ENCODE measurements at places on chromosomes 16 and 17.

DNA sequence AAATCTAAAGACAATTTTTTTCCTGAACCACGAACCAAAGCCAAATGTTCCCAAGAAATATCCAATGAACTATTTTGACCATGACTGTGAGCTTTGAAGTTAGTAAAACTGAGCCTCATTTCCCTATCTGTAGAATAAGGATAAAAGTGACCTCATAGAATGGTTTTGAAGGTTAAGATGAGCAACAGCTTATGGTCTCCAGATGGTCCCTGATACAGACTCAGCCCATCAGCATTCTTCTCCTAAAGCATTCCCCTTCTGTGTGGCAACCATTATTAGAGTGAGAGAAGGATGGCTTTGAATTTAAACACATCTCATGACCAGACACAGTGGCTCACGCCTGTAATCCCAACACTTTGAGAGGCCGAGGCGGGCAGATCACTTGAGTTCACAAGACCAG, 70.1 kb downstream of the COPRS start:
- no peak for DNase-seq

DNA sequence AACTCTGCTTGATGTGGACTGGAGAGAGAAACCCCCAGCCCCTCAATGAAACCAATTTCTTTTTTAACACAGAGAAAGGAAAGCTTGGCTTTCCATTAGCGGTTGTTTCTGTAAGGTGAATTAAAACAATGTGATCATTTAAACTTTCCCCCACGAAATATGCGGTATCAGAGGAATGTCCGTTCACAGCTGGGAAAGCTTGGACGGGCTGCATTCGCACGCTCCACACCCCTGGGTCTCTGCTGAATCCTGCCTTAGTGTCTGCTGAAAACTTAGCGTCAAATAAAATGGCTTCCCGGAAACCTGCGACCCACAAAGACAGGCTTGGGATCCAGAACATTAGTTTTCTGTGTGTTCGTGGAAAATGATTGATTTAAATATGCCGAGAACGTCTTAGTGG, 71.7 kb downstream of the C16orf95 start:
- no peak for DNase-seq

- DNase-seq, result no peak
Observed at GRCh38 chr17:33500151-33500550, 207.1 kb upstream of the ASIC2 start.

GRCh38 chr16:53565296-53565863, 62.4 kb upstream of the AKTIP start:
- no peak for DNase-seq

DNA sequence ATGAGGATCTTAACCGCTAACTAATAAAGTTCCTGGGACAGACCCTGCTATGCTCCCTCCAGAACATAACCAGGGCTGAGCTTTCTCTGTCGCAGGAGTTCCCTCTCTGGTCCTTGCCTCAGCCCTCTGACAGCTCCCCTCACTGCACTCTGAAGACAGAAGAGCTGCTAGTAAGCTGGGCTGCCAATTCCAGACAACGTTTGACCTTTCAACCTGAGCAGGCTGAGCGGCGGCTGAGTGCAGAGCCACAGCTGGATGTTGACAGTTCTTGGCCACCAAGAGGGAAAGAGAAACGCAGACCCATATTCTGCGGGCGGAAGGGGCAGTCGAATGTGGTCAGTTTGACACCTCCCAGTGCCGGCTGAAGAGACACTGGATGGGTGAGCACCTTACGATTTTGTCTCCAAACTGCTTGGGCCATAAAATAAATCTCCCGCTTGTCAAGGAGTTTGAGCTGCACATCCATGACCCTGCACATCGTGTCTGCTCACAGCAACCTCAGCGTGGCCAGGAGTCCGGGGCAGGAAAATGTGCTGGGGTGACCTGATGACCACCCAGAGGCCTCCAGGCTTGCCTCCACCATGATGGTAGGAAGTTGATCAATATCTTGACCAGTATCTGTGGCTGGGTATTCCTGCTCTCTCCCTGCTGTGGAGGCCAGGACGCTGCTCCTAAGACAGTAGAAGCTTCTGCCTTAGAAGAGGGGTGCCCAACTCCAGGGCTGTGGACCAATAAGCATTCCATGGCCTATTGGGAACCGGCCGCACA, 209.2 kb downstream of the PARN start:
- no peak for DNase-seq

DNA sequence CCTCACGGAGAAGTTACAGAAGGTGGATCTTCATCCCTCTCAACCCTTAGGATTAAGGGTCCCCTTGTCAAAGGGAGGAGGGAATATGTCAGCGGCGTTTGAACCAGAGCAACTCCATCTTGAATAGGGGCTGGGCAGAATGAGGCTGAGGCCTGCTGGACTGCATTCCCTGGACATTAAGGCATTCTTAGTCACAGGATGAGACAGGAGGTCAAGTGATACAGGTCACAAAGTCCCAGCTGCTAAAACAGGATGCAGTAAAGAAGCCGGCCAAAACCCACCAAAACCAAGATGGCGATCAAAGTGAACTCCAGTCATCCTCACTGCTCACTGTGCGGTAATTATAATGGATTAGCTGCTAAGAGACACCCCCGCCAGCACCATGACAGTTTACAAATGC, 36.7 kb downstream of the RBFOX3 start:
- no peak for DNase-seq

GRCh38 chr17:70169709-70170597, 621 bp downstream of the KCNJ2 start:
- no peak for DNase-seq

DNA sequence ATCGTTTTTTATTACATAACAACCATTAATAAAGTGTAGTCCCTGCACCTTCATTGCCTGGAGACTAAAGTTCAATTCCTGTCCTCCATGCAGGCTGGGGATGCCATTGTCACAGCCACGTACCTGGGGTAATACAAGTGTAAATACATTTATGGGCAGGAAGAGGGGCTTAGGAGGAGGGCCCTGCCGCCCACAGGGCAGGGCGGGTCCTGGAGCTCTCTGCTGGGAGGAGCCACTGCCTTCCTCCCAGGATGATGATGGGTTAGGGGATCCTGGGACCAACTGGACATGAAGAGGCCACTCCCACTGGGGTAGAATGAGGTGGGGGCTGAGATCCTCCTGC, 44.1 kb upstream of the SLC38A10 start:
- DNase-seq, result no peak

DNA sequence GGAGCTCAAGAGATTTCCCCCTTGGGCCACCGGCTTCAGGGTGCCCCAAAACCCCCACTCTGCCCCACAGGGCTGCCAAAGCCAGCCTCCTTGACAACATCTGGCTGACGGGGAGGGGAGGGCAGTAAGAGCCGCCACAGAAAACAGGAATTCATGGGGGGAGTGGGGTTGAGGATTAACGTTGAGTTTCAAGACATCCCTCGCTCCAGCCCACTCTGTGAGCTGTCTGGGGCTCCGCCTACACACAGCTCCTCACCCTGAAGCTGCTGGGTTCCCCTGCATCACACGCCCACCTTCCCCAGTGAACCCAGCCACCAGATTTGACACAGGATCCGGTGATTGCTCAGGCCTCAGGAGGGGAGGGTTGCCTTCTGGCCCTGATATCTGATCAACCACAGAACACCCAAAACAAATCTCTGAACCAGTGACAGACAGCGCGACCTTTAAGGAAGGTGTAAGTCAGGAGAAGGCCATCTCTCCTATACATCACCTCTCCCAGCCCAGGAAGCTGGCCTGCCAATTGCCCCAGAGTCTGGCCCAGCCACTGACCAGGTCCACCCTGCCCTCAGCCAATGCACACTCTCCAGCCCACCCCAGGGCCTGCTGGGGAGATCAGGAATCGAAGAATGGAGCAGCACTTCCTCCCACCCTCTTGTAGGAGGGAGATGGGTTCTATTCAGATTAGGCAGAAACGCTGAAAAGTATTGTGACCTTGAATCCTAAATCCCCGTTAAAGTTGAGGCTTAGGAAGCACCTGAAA, 132.1 kb downstream of the CLEC16A start:
- no peak for DNase-seq

- no peak for DNase-seq
Observed at GRCh38 chr16:10240854-10241613, 58.8 kb upstream of the GRIN2A start.

DNA sequence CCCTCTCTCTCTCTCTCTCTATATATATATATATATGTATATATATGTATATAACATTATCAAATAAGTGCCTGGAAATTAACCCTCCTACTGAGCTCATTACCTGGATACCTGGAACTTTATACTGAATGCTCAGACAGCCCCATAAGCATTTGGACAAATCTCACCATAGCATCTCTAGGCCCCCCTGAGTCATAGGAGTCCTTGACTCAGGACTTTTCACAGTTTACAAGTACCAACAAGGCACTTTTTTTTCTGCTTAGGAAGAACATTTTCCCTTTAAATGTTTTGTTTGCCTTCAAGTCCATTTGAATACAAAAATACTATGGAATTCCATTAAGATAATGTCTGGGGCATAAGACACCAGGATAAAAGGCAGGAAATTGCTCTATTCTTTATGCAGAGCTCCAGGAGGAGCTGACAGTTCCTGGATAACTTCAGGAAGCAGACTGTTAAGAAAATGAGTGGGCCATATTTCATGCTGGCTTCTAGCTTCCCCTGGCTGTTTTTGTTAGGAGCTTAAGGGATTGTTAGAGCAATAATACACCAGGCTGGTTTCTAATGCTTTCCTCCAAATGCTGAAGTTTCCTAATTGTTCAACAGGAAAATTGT, 171.7 kb upstream of the ASIC2 start:
- no peak for DNase-seq

GRCh38 chr17:45789874-45790273, 5.8 kb downstream of the CRHR1 start:
- no peak for DNase-seq

DNA sequence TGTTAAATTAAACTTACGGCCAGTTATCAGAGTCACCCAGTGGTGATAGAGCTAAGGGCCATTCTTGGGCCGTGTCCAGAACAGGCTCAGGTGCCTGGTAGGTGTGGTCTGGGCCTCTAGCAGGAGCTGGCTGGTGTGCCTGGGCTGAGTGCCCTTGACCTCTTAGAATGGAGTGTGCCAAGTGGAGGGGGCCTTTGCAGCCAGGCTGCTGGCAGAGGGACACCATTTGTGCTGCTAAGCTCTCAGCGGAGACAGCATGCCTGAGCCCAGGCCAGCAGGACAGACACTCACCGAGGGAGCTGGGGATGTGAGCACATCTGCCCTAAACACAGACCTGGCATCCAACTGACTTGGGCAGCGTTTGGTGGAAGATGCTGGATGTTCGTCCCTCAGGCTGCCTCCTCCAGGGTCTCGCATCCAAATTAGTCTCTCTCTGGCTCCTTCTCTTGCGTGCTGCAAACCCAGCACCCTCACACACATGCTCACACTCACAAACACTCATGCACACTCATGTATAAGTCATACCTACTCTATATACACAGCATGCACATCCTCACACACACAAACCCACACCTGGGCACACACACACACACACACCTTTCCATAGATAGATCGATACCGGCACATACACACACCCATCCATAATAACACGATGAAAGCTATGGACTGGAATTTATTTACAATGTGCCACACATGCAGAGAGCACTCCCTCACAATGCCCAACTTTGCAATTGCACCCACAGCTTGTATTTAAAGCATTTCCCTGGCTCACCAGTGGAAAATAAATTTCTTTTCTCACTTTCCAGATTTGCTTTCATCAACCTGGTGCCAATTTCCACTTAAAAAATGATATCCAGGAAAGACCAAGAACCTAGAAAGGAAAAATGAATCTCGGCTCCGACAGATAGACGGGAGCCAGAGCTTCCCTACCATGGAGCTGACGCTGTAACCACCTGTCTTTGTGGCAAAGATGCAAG, 33.6 kb upstream of the CDH5 start:
- DNase-seq, result no peak

- DNase-seq, result no peak
Observed at GRCh38 chr17:76039121-76039520, 12.0 kb upstream of the EVPL start.

DNA sequence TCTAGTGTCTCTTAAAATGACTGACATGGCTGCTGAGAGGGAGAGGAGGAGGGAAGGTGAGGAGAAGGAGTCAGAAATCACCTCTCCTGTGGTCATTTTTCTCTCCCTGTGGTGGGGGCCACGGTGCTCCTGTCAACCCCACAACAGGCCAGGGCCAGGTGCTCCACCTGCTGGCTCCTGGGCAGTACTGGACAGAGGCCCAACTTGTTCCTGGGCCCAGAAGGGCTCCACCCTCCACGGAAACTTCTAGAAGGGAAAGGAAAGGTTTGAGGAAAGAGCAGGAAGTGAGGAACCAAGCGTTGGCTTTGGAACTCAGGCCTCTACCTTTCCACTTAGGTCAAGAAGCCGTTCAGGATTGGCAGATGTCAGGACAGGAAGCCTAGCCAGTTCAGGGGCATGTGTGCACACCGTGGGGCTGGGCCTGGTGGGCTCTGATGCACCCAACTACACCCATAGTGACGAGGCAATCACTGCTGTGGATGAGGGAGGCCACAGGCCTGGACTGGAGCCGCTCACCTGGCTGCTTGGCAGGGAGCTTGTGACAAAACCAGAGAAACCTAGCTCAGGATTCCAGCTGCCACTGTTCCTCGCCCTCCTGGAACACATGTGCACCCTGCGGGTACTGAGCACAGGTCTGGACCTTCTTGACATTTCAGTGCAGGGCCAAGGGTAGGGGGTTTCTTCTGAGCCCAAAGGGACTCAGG, 36.1 kb downstream of the WNT3 start:
- no peak for DNase-seq

DNA sequence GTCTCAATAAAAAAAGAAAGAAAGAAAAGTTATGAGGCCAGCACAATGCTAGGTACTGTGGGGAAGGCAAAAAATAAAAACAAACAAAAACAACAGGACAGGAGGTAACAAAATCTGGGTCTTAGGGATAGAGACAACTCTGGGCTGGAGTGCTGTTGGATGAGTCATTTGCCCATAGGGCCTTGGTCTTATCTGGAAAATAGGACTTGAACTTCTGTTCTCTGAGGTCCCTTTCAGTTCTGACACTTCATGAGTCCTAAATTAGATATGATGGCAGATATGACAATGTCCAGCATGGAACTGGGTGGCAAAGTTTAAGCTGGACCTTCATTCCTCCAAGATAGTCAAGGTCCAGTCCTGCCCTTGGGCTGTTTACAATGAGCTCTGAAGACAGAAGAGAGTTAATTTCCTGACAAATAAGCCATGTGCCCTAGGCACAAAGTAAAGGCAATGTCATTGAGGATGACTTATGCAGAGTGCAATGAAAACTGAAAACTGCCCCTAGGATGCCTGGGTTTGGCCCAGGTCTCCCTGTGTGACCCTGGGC, 8.9 kb upstream of the HDAC5 start:
- DNase-seq, result no peak

Data from HCT116 (cell line).